Stimulated activated CD4-positive, alpha-beta T cell treated with anti-CD3 and anti-CD28 coated beads, Interleukin-1b, Interleukin-23, amount 100 ng/mL, for 1 hour (primary cell): ENCODE measurements at places on chromosomes 3 and 15.

GRCh38 chr3:143822374-143822773, 25.9 kb downstream of the SLC9A9 start:
- DNase-seq, result no peak

- DNase-seq, result no peak
Observed at GRCh38 chr3:72346526-72346926, 501.7 kb downstream of the SHQ1 start.

DNA sequence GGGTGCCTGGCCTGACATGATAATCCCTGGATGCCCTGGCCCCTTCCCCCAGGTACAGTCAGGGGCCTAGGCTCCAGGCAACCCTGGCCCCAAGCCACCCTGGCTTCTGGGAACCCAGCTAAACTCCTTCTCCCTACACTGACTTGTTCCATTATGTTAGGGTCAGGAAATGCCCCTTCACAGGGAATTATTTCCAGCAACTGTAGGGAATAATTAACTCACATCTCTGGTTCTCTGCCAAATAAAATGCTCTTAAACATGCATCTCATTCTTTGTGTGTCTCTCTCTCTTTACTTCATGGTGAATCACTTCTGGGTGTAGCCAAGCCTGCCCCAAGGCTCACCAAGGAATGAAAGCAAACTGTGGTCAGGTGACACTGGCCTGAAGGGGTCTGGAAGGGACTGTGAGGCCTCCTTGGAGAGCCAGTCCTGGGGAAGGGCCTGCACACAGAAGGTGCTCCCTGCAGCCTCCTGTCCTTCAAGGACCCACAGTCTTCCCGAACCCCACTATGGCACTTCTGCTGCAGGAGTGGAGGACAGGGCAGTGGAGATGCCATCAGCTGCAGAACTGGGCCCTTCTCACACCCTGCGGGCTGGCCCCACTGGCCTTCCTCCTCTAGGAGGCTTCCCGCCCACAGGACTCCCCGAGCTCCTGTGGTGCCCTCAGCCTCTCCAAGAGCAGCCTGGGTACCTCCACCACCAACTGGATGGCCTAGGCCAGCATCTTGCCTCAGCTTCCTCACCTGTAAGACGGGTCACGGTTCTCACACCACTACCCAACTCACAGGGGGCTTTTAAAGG, 17.6 kb downstream of the TKT start:
- DNase-seq, result no peak

DNA sequence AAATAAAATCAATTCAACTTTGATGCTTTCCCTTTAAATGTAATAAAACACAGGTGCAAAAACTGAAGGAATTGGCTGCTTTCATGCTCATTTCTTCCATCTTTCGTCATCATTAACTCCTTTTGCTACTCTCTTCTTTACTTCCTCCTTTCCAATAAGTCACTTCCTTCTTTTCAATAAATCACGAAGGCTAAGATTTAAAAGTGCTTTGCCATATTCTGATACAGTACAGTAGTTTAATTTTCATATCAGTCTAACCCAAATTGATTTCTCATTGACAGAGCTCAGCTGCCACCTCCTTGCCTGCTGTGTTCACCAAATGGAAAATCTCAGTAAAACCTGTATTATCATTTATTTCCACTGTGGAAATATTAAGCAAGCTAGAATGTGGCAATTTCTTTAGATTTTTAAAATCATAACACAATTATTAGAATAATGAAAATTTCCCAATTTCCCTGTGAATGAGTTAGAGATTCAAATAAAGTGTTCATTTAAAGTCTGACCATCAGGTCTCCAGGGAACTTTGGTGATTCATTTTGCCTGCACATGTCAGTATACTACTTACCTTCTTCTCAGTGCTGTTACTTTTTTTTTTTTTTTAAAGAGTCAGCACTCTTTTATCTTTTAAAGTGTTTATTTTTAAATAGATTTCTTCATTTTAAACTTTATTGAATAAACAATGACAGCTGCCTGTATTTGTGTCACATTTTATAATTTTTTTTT, 41.6 kb downstream of the NANOGP8 start:
- DNase-seq, result no peak

- DNase-seq, result no peak
Observed at GRCh38 chr3:137770066-137770834, 6.1 kb downstream of the SOX14 start.
